ENCODE measurements at places on chromosomes 13 and 19.

DNA sequence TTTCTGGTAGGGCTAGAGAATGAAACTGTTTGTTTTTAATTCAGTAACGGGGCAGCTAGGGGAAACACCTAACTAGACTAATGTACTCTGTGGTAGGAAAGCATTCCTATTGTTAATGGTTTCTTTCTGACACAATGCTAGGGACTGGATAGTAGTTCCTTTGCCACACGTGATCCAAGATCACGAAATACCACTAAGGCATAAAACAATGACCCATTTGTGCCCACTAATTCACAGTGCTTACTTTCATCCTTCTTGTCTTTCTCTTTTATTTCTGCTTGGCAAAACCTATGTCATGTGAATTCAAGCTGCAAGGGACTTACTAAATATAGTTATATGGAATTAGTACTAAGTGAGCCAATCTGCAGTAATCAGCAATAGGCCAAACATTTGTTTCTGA is 834.1 kb upstream of the SLITRK6 start:
- no peak for DNase-seq

DNA sequence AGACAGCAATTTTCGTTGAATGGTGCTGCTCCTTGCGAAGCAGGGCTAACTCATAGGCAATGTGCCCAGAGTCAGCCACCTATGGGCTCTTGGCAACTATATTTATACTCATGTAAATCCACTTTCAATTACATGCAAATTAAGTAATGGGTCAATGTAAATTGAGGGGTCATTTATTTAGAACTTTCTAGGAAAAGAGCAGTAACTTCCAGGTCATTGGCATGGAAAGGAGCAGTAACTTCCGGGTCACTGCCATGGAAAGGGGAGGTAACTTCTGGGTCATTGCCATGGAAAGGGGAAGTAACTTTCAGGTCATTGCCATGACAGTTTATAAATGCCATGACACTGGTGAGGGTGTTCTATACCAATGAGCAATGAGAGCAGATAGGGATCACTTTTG is 11.6 kb downstream of the KLK4 start:
- no peak for DNase-seq

- no peak for DNase-seq
Measured at GRCh38 chr19:4891066-4891465, 11.6 kb downstream of the ARRDC5 start.

- no peak for DNase-seq
Measured at GRCh38 chr19:11416346-11417052, 2.6 kb downstream of the RGL3 start.

DNA sequence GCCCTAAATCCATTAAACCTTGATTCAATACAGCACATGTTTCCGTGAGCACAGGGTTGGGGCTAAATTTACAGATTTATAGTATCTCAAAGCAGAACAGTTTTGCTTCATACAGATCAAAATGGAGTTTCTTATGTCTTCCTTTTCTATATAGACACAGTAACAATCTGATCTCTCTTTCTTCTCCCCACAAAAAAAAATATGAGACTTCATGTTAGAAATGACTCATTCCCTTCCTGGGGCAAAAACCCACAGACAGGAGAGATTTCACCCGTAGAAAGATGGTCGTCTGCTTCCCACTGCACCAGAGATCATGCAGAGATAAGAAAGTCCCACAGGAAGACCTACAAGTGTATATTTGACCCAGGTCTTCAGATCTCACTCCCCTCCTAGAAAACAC is 7.7 kb upstream of the ZNF611 start:
- DNase-seq = no peak

DNA sequence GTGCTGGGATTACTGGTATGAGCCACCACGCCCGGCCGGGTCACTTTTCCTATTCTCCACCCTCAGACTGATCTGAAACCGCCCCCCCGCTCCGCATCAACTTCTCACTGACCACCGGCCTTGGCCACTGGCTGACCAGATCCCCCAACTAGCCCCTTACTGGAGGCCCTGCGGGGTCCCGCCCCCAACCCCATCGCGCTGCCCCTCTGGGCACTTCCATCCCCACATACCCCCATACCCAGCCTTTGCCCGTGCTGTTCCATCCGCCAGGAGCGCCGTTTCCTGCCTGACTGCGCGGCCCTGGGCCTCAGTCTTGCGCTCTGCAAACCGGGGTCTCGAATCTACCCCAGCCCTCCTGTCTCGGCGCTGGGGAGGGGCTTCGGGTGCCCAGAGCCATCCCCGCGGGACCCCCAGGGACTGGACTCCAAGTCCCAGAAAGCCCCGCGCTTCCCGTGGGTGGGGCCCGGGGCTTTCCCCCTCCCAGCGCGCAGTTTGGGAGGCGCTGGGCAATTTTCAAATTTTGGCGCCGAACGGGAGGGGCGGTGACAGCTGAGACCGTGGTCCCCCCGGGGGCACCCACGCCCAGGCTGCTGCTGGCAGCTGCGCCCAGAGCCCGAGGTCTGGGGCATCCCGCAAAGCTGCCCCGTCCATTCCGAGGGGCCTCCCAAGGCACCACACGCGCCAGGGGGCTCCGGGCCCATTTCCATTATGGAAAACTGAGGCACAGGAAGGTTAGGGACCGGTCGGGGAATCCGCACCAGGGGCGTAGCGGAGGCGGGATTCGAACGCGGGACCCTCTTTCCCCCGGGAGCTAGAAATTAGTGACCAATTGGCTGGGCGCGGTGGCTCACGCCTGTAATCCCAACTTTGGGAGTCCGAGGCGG is 5.2 kb upstream of the LMNB2 start:
- peak; percentile 76 for DNase-seq

- DNase-seq = no peak
Measured at GRCh38 chr19:53057904-53058580, 13.5 kb downstream of the ERVV-2 start.

GRCh38 chr19:13089139-13089856 is 13.4 kb downstream of the LYL1 start:
- no peak for DNase-seq

GRCh38 chr13:29502391-29503008 is 93.0 kb downstream of the SLC7A1 start:
- no peak for DNase-seq

- DNase-seq = no peak
Measured at GRCh38 chr13:21316376-21316775, 139.9 kb downstream of the MRPL57 start.

DNA sequence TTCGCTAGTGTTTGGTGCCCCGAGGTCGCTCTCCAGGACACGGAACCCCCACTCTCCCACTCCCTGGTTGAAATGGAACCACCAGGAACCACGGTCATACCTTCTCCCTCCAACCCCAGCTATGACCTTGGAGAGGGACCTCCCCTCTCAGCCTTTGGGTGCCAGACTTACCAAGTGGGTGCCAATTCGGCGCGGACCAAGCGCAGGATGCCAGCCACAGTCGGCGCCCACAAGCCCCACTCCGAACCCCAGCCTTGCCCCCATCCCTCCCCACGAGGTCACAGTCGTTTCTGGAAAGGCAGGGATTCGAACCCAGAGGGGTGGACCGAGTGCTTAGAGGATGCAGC is 910 bp downstream of the PDE4C start:
- DNase-seq = no peak

- no peak for DNase-seq
Measured at GRCh38 chr19:3161453-3161852, 17.1 kb upstream of the S1PR4 start.

DNA sequence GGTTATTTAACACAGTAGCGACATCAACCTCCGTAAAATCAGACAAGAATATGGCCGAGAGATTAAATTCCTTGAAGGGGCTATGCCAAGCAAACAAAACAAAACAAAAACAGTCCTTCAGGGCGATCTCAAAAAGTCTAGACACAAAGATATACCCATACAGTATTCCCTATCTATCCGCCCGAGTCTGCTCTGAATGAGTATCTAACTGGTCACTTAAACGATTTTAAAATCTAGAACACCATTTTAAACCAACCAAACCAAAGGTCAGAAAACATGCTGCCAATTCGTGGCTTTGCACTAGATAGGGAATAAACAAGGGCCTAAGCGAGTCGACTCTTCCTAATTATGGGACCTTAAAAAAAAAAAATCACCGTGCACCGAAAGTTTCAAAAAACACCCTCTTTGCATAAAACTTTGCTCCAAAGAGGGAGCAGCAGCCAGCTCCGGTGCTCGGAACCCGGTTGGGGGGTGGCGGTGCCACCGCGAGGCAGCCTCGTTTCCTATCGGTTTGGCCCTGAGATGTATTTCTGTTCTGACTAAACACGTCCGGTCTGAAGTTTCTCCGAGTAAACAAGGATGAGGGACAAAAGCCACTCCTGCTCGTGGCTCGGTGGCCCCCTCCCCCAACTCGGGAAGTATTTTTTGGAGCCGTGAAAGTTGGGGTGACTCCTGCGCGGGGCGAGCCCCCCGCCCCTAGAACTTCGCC is 1.8 kb downstream of the HMGB1 start:
- peak; percentile 64 for DNase-seq

GRCh38 chr13:113358653-113359190 is 5.2 kb downstream of the GRTP1 start:
- no peak for DNase-seq

- DNase-seq = no peak
Measured at GRCh38 chr13:66842766-66843165, 387.4 kb downstream of the PCDH9 start.

- no peak for DNase-seq
Measured at GRCh38 chr13:83798731-83799130, 83.5 kb downstream of the SLITRK1 start.

DNA sequence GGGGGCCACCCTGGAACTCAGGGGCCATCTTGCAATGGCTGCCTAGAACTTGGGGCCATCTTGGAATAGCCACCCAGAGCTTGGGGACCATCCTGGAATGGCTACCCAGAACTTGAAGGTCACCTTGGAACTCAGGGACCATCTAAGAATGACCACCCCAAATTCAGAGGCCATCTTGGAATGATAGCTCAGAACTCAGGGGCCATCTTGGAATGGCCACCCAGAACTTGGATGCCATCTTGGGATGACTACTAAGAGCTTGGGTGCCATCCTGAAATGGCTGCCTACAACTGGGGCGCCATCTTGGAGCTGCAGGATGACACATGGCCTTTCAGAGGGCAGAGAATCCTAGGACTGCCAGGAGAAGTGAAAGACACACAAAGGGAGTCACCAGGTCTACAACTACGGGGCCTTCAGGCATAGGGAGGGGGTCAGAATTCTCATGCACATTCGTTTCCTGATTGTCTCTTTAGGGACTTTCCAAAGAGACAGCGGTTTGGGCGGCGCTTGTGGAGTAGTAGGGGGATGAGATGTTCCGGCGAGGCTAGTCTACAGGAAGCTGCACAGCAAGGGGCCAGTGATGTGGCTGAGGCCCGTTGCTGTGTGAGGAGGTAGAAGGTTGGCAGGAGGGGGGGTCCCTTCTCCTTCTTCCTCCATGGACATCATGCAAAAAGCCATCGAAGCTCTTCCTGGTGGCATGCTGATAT is 125.0 kb downstream of the IER2 start:
- no peak for DNase-seq

DNA sequence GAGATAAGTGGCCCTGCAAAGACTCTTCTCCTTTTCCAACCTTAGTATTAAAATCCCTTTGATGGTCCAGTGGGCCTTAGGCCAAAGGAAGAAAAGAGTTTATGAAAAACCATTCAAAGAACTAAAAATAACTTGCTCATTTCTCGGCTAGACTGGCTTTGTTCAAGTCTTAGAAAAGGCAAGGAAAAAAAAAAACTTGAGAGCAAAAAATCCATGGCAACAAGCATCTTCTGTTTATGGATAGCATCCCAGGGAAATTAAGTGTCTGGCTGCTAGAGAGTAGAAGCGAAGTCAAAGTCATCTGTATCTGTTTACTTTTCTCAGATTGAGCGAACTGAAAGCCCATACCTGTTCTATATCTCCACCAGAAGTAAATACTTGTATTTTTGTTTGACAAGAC is 129.6 kb downstream of the KCTD15 start:
- no peak for DNase-seq

DNA sequence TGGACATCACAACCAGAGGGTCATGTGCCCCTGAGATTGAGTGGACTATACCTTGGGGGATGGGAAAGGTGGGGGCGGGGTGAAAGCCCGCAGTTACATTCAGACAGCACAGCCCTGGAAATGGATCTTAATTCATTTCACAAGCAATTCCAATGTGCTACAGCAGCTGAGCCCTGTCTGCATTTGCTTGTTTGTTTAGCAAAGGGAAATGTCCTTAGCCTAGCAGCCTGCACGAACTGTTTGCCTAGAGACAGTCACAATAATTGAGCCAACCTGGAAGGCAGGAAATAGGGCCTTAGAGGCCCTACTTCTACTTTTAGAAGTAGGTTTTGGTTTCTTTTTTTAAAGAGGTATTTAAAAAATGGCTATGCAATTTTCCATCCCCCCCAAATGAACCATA is 177.3 kb upstream of the KL start:
- DNase-seq = peak; percentile 59

DNA sequence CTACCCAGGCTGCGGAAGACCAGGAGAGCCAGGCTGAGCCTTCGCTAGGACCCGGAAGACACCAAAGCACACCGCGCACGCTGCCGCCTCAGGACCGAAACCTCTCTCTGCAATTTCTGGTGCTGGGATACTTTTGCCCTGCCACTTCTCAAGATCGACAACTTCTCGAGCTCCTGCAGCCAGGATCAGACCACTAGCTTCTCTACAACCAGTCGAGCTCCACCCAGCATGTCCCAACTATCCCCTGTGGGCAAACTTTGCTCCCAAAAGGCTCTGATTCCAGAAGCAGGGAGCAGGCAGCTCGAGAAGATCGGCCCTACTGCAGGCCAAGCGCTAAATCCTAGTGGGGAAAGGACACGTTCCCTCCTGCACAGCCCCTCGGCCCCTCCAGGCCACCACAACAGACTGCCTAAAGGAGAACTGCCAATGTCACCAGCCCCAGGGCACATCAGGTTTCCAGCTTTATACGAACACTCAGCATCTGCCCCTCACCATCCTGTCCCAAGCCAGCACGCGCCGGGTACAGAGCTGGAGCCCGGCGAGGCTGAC is 979 bp downstream of the AKAP8 start:
- peak; percentile 40 for DNase-seq

DNA sequence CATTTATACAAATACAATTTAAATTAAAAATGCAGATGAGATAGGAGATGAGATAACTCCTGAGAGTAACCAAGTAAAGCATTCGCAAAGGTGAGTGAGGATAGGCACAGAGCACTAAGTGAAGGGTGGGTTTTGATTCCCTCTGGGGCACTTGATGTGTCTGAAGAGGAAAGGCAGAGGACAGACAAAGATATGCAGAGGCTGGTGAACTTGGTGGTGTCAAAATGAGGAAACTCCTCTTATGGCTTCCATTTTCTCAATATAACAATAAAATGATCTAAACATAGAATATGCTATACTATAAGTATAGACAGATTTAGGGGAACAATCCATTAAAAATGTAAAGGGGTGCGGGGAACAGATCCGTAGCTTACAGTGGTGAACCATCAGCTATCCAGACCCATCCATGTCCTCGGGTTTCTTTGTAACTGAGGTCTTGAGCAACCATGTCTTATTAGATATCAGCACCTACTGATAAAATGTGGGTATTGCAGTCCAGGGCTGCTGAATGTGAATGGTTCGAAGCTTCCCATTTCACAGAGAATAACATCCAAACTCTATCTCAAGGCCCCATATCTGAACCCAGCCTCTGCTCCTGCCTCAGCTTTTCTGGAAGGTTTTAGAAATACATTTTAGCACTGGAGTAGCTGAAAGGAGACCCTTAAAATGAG is 73.9 kb upstream of the SLC10A2 start:
- DNase-seq = peak; percentile 2
